CD4-positive, alpha-beta T cell (primary cell): ENCODE measurements at places on chromosomes 13 and 19.
A peak's percentile ranks its signal among the peaks of the same experiment; 100 is the strongest.

DNA sequence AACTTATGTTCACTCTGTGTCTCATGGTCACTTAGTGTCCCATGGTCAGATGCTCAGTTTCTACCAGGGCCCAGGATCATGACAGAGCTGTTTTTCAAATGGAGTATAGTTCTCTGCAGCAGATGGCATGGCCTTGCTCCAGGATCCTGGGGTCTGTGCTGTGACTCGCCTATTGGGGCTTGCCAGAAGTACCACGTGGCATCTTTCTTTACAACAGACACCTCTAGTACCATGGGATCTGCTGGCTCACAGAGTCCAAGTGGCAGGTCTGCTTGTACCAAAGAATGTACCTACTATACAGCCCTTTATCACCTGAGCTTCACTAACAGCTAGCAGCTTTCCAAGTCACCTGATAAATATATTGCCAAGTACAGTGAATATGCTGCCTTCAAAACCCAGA is 6.0 kb upstream of the RNF6 start:
- no peak for DNase-seq

GRCh38 chr19:45152504-45153338 is 8.1 kb downstream of the NKPD1 start:
- DNase-seq = peak; percentile 42

DNA sequence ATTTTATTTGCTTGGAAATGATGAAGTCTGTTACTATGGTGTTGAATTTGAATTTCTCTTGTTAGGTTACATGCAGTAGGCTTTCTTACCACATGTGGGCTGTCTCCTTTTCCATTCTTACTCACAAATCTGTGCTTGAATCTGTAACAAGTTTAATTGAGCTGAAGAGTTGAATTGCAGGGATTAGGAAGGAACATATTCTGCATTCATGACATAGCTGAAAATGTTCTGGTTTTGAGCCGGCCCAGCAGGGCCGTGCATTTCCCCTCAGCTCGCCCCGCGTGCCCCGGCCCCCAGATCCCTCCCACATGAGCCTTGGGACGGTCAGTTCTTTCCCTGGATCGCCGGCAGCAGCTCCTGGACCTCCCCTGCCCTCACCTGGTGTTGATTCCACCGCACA is 28.1 kb downstream of the TFDP1 start:
- DNase-seq = no peak

GRCh38 chr13:31179754-31180153 is 18.1 kb upstream of the HSPH1 start:
- DNase-seq = no peak

GRCh38 chr19:3024509-3024869 is 4.6 kb downstream of the TLE2 start:
- DNase-seq = no peak

GRCh38 chr13:35797244-35797643 is 320.8 kb upstream of the MAB21L1 start:
- no peak for DNase-seq

GRCh38 chr19:6214881-6215541 is 64.8 kb downstream of the MLLT1 start:
- DNase-seq = no peak

DNA sequence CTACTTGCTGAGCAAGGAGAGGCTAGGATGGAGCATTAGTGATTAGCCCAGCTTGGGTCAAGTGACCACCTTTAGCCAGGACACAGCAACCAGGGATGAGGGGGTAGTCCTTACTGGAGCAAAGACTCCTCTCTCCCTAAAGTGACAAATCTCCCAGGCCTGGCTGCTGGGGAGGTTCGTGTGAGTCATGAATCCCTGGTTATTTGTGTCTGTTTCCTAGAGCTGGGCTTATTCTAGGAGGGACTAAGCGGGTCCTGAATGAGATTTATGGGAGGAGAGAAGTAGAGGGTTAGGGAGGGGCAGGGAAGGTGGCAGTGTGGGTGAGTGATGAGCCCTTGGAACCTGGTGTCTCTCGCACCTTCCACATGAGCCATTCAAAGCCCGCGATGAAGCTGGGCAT is 487.3 kb downstream of the TSHZ3 start:
- DNase-seq = no peak

DNA sequence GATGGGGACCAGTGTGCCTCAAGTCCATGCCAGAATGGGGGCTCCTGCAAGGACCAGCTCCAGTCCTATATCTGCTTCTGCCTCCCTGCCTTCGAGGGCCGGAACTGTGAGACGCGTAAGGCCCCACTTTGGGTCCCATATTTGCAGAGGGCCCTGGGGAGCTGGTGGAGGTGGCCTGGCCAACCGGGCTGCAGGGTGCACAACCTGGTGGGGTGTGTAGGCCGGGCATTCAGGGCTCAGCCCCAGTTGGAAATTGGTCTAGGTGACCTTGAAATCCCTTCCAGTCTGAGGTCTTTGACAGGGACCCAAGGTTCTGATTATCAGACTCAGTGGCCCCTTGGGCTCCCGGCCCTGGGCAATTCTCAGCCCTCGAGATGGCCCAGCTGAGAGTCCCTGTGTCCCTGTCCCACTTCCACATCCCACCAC is 8.3 kb downstream of the F7 start:
- no peak for DNase-seq

GRCh38 chr19:46717716-46718143 is 816 bp upstream of the PRKD2 start:
- no peak for DNase-seq

DNA sequence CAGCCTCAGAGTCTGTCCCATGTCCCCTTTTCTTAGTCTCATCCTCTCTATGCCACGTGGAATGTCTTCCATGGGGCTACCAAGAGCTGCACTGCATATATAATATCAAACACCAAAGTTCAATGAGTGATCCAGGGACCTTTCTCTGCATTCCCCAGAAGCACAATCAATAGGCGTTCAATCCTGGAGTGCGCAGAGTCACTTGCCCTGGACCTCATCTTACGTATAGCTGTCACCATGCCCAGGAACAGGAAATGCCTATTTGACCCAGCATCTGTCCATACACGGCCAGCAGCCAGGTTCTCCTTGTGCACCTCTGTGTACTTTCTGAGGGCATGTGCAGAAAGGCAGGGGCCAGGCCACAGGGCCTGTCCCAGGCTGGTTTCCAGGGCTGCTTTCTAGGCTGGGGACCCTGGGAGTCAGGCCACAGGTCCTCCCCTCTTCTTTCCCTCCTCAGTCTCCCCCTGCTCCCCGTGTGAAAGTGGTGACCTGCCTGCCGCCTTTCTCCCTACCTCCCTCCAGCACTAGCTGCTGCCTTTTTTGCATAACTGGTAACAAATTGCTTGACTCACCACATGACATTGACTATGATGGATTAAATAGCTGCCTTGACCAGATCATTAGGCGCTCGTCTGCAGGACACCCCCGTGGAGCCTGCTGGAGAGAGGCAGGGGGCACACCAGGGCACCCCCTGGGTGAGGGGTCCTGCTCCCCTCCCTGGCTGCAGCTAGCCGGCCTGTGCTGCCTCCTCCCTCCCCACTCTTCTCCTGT is 222.0 kb downstream of the ZNF536 start:
- DNase-seq = no peak

DNA sequence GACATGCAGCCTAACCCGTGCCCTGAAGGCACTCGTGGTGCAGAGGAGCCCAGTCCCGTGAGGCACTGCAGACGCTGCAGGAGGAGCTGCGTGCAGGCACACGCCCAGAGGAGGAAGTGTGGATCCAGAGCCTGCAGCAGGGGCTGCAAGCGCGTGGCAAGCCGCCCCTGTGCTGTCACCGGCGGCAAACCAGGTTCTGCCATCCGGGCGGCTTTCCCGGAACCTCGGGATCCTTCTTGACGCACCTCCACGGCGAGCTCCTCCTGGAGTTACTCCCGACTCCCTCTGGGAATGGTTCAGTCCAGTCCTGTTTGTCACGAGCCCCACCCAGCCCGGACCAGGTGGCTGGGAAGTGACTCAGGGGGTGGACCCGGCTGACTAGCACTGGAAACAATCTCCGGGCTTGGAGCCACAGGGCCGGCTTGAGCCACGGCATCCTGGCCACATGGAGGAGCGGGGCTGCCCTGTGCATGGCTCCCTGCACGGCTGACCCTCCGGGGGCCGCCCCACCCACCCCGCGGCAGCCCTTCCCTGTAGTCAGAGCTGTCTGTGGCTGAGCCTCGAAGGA is 10.2 kb downstream of the DPP9 start:
- DNase-seq = no peak
